A549 treated with GW870086 at 1 μM for 4 hours (cell line): ENCODE measurements at places on chromosomes 3 and 15. TPM values are rescaled to one million over a fixed set of nuclear protein-coding genes. Genes with fewer than 3 reads are reported as not detected.

The EFCAB12 gene
- 0.73 to 1.00 TPM (median 0.80 TPM) in 5 replicates for total RNA-seq

The TNK2 gene
- total RNA-seq, result 17.4 to 21.9 TPM (median 21.4 TPM) in 5 replicates

The LRRC58 gene
- total RNA-seq, result 11.0 to 17.9 TPM (median 14.5 TPM) in 5 replicates

The SNTN gene
- total RNA-seq, result not detected in 5 replicates

The RNF7 gene
- 134 to 152 TPM (median 135 TPM) in 5 replicates for total RNA-seq
